ENCODE measurements at places on chromosomes 13 and 19. TPM values are rescaled to one million over a fixed set of nuclear protein-coding genes. Genes with fewer than 3 reads are reported as not detected.

GRCh38 chr19:20313894-20314293 is 146.9 kb downstream of the ZNF486 start:
- H3K36me3 ChIP-seq, result peaks cover 2% of the 10 kb centered on the region
- H3K4me3 ChIP-seq, result no peak overlapping the region
- H3K27me3 ChIP-seq, result no peaks in the 10 kb centered on the region
- no peak for DNase-seq
- H3K27ac ChIP-seq, result no peak overlapping the region
- H3K4me1 ChIP-seq, result peaks cover 15% of the 10 kb centered on the region

- peaks cover 1% of the 10 kb centered on the region for H3K4me1 ChIP-seq
- no peak overlapping the region for H3K27ac ChIP-seq
- peaks cover 23% of the 10 kb centered on the region for H3K27me3 ChIP-seq
- no peak overlapping the region for H3K4me3 ChIP-seq
- no peaks in the 10 kb centered on the region for H3K36me3 ChIP-seq
Observed at GRCh38 chr19:29837448-29837981, 25.7 kb downstream of the CCNE1 start.

GRCh38 chr13:31063772-31064171 is 97.9 kb downstream of the HSPH1 start:
- no peaks in the 10 kb centered on the region for H3K36me3 ChIP-seq
- peaks cover 55% of the 10 kb centered on the region for H3K27me3 ChIP-seq
- H3K27ac ChIP-seq, result no peak overlapping the region
- DNase-seq, result no peak
- H3K4me3 ChIP-seq, result no peak overlapping the region
- H3K4me1 ChIP-seq, result no peaks in the 10 kb centered on the region

The VWA8 gene
- total RNA-seq, result 26.9 TPM

The SLC15A1 gene
- 1.2 TPM for total RNA-seq

DNA sequence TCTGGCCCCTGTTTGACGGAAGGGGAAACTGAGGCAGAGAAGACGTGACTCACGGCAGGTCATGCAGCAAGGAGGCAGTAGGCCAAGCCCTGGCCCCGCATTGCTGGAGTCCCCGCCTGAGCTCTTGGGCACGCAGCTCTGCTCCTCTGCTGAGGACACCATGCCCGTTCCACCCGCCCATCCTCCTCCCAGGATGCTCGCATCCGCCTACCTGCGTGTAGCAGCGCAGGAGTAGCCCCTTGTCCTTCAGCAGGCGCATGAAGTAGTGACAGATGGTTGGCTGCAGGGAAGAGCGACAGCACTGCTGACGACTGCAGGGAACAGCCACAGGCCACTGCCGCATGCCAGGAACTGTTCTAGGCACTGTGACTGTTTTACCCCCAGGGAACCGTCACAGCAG is 10.5 kb downstream of the SIRT2 start:
- no peak overlapping the region for H3K27ac ChIP-seq
- DNase-seq, result no peak
- no peaks in the 10 kb centered on the region for H3K4me1 ChIP-seq

GRCh38 chr13:113460599-113460998 is 7.3 kb upstream of the ADPRHL1 start:
- no peak overlapping the region for H3K27ac ChIP-seq
- peaks cover 8% of the 10 kb centered on the region for H3K4me1 ChIP-seq
- peaks cover 36% of the 10 kb centered on the region for H3K36me3 ChIP-seq
- DNase-seq, result no peak
- no peaks in the 10 kb centered on the region for H3K27me3 ChIP-seq

The FUZ gene
- total RNA-seq, result 37.8 TPM

GRCh38 chr19:18590273-18591272 is 2.0 kb downstream of the REX1BD start:
- H3K4me1 ChIP-seq, result peaks cover 15% of the 10 kb centered on the region
- peak overlapping the region; percentile 93 for H3K27ac ChIP-seq
- peak; percentile 56 for DNase-seq

DNA sequence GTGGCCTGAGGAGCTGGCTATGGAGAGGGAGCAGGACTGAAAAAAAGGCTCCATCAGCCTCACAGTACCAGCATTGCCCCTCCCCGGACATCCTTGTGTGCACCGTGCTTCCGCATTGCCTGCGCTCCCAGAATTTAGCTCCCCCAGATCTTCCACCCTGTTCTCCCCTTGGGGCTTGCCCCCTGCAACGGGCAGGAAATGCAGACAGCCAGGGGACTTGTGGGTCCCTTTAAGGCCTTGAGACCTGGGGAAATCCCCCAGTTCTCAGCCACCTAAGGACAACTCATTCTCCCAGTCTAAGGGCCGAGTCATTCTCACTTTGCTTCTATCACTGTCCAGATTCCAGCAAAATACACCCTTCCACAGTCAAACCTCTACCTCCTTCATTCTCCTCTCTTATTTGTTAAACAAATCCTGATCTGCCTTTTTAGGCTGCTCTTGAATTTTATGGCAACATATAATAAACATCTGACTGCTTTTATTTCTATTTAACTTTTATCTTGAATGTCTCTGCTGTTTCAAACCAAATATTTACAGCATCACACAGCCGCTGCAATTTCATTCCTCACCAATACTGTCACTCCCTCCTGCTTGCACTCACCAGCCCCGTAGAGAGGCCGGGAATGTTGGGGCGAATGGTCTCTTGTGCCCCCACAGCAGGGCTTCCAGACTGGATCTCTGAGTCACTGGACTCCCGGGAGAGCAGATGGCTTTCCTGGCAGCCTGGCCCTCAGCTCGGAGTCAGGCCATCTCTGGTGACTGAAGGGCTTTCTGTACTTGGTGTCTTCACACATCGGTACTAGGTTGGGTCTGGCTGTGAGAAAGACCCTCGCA is 221.9 kb downstream of the TSHZ3 start:
- no peak overlapping the region for H3K4me3 ChIP-seq
- DNase-seq, result no peak
- H3K27me3 ChIP-seq, result no peaks in the 10 kb centered on the region
- H3K27ac ChIP-seq, result peak overlapping the region; percentile 25
- no peaks in the 10 kb centered on the region for H3K4me1 ChIP-seq

The PSG5 gene
- total RNA-seq, result not detected

- H3K27ac ChIP-seq, result no peak overlapping the region
- no peaks in the 10 kb centered on the region for H3K4me1 ChIP-seq
- no peaks in the 10 kb centered on the region for H3K36me3 ChIP-seq
- DNase-seq, result no peak
- H3K4me3 ChIP-seq, result no peak overlapping the region
Observed at GRCh38 chr19:30077851-30078355, 135.9 kb downstream of the URI1 start.

GRCh38 chr19:6239871-6240676 is 39.7 kb downstream of the MLLT1 start:
- no peak for DNase-seq
- no peak overlapping the region for H3K4me3 ChIP-seq
- H3K4me1 ChIP-seq, result peaks cover 17% of the 10 kb centered on the region
- peak overlapping the region; percentile 54 for H3K27ac ChIP-seq
- peaks cover 9% of the 10 kb centered on the region for H3K36me3 ChIP-seq

- H3K27ac ChIP-seq, result no peak overlapping the region
- H3K36me3 ChIP-seq, result no peaks in the 10 kb centered on the region
- no peak for DNase-seq
- no peaks in the 10 kb centered on the region for H3K4me1 ChIP-seq
- no peak overlapping the region for H3K4me3 ChIP-seq
Observed at GRCh38 chr13:29439601-29440388, 155.7 kb downstream of the SLC7A1 start.

- H3K4me1 ChIP-seq, result peaks cover 11% of the 10 kb centered on the region
- H3K36me3 ChIP-seq, result peaks cover 2% of the 10 kb centered on the region
- H3K4me3 ChIP-seq, result no peak overlapping the region
- no peaks in the 10 kb centered on the region for H3K27me3 ChIP-seq
- no peak for DNase-seq
Observed at GRCh38 chr19:49588365-49589122, 2.4 kb upstream of the PRR12 start.

DNA sequence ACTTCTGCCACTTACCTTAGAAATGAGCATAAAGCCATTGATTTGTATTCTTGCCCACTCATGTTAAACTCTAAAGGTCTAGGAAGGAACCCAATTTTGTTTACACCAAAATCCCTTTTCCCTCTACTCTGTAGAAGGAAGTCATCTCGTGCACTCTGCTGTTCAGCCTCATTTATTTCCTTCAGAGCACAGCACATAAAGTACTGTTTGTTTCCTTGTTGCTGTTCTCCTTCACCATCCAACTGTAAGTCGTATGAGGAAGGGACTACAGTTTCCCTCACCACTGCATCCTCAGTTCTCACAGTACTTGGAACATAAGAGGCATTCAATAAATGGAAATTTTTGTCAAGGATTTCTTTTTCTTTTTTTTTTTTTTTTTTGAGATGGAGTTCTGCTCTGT is 24.6 kb downstream of the CDADC1 start:
- no peaks in the 10 kb centered on the region for H3K27me3 ChIP-seq
- H3K4me1 ChIP-seq, result peaks cover 10% of the 10 kb centered on the region
- H3K27ac ChIP-seq, result no peak overlapping the region
- no peak overlapping the region for H3K4me3 ChIP-seq
- DNase-seq, result no peak

DNA sequence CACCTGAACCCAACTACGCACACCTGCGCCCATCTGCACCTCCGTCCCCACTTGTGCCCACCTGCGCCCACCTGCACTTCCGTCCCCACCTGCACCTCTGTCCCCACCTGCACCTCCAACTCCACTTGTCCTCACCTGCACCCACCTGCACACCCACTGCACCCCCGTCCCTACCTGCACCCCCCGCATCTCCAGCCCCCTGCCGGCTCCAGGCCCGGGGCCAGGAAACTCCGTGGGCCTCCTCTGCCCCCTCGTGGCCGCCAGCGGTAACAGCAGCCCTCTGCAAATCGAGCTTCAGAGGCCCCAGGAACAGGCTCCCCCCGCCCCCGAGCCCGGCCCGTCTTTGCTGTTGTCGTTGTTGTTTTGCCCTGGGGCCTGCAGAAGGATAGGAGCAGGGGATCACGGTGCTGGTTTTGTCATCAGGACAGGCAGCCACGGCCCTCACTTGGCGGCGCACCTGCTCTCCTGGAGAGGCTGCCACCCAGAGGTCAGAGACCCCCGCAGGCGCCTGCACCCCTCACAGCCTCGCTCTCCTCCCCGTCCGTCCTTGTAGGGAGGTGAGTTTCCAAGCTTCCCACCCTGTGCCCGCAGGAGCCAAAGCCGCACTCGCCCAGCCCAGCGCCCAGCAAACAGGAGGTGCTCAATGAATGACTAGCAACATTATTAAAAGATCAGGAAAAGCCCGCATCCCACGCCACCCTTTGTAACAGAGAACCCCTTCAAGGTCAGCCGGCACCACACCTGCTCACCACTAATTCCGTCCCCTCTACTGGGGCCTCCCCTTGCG is 65.4 kb downstream of the GNG7 start:
- peak overlapping the region; percentile 69 for H3K27ac ChIP-seq
- H3K36me3 ChIP-seq, result no peaks in the 10 kb centered on the region
- peak overlapping the region; percentile 31 for H3K4me3 ChIP-seq
- H3K4me1 ChIP-seq, result peaks cover 9% of the 10 kb centered on the region

The RPL18 gene
- total RNA-seq, result 1,379 TPM

The ZNF77 gene
- total RNA-seq, result 7.1 TPM

The LHB gene
- not detected for total RNA-seq

- DNase-seq, result no peak
- H3K27me3 ChIP-seq, result peaks cover 37% of the 10 kb centered on the region
- H3K4me1 ChIP-seq, result peaks cover 4% of the 10 kb centered on the region
- no peak overlapping the region for H3K27ac ChIP-seq
- no peaks in the 10 kb centered on the region for H3K36me3 ChIP-seq
Observed at GRCh38 chr19:28881616-28882015, 331.3 kb downstream of the UQCRFS1 start.

DNA sequence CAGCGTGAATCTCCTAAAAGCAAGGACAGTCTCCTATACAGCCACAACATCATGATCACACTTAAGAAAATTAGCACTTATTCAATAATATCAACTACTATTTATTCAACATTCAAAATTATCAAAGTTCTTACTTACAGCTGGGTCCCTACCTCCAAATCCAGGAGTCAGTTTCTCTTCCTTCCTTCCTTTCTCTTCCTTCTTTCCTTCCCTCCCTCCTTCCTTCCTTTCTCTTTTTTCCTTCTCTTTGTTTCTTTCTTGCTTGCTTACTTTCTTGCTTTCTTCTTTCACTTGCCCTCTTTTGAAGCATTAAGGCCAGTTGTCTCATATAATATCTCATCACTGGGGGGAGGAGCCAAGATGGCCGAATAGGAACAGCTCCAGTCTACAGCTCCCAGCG is 107.6 kb downstream of the DCT start:
- H3K4me3 ChIP-seq, result peak overlapping the region; percentile 18
- peaks cover 10% of the 10 kb centered on the region for H3K4me1 ChIP-seq
- peaks cover 8% of the 10 kb centered on the region for H3K36me3 ChIP-seq
- H3K27me3 ChIP-seq, result no peaks in the 10 kb centered on the region
- H3K27ac ChIP-seq, result peak overlapping the region; percentile 38
- no peak for DNase-seq

Measured in progenitor cell of endocrine pancreas (in vitro differentiated cells).